Activated T-helper 9 cell treated with anti-CD3 and anti-CD28 coated beads, Interleukin-2, amount 50 U/mL, for 16 hours (primary cell): ENCODE measurements at places on chromosomes 5 and 9.

DNA sequence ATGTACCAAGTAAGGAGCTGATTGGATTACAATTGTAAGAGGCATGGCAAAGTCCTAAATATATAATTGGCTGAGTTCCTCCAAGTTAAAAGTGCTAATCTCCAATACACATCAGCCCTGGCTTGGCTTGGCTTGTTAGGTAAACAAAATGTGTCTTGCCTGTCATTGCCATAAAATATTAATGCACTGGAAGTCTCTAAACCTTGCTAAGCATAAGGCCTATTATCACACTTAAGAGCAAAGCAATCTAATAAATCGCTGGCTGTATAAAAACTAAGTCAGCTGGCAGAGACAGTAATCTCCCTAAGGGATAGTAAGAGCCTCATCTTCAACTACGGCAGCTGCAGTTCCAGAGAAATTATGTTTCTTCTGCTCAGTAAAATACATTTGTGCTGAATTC is 418.6 kb upstream of the GRAMD2B start:
- DNase-seq = no peak

GRCh38 chr9:133403766-133404453 is 13.9 kb downstream of the REXO4 start:
- DNase-seq = peak; percentile 43

GRCh38 chr9:81535542-81536241 is 153.7 kb downstream of the TLE1 start:
- DNase-seq = no peak

- DNase-seq = no peak
Measured at GRCh38 chr9:37942621-37943344, 38.9 kb upstream of the SLC25A51 start.
